ENCODE measurements at places on chromosomes 7 and 10. TPM values are rescaled to one million over a fixed set of nuclear protein-coding genes. Genes with fewer than 3 reads are reported as not detected.

The CEP41 gene
- total RNA-seq, result 11.5 TPM

GRCh38 chr7:37287131-37287855 lies 161.4 kb downstream of the ELMO1 start:
- no peaks in the 10 kb centered on the region for H3K36me3 ChIP-seq
- no peak overlapping the region for H3K4me3 ChIP-seq

DNA sequence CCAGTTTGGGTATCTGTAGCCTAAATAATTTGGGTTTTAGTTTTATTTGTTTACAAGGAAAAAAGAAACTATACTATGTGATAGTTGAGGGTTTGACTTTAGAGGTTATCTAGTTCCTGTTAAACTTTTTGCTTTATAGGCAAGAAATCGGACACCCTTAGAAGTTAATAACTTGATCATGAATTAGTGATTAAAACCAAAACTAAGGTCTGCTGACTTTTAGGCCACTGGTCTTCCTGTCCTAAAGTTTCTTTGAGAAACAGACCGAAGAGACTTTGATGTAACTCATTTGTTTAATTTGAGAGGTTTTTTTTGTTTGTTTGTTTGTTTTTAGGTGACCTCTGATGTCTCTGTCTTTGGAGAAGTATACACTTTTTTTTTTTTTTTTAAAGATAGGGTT lies 59.7 kb downstream of the PHTF2 start:
- no peaks in the 10 kb centered on the region for H3K36me3 ChIP-seq
- H3K27ac ChIP-seq, result no peak overlapping the region
- no peak overlapping the region for H3K4me3 ChIP-seq

DNA sequence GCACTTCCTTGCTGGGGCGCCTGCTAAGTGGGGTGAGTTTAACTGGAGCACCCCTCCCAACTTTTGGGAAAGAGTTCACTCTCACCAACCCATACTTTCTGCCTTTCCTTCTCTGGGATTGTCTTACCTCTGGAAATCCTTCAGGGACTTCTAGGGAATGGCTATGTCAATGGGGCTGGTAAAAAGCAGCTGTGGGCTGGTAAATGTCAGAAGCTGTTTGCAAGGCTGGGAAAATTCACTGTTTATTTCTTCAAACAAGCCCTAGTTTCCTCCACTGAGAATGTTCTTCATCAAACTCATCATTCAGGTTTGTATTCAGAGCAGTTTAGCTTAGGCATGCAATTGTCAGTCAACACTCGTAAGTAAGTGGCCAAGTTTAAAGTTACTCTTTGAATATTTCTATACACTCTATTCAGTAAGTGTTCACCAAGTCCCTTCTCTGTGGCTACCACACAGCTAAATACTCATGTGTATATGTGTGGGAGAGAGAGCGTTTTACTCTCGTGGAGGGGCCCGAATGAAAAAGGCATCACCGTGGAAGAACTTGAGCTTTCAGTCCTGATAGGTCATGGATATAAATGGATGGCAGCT lies 654.8 kb downstream of the LRMDA start:
- no peak overlapping the region for H3K4me3 ChIP-seq
- H3K27ac ChIP-seq, result no peak overlapping the region
- no peaks in the 10 kb centered on the region for H3K4me1 ChIP-seq
- DNase-seq, result no peak
- H3K27me3 ChIP-seq, result no peaks in the 10 kb centered on the region
- H3K36me3 ChIP-seq, result no peaks in the 10 kb centered on the region

The HTR7 gene
- total RNA-seq, result not detected

The GPR26 gene
- not detected for total RNA-seq

- no peaks in the 10 kb centered on the region for H3K4me1 ChIP-seq
- no peaks in the 10 kb centered on the region for H3K27me3 ChIP-seq
- no peak overlapping the region for H3K27ac ChIP-seq
- DNase-seq, result no peak
- no peak overlapping the region for H3K4me3 ChIP-seq
Measured at GRCh38 chr7:3897430-3898372, 596.6 kb downstream of the SDK1 start.

DNA sequence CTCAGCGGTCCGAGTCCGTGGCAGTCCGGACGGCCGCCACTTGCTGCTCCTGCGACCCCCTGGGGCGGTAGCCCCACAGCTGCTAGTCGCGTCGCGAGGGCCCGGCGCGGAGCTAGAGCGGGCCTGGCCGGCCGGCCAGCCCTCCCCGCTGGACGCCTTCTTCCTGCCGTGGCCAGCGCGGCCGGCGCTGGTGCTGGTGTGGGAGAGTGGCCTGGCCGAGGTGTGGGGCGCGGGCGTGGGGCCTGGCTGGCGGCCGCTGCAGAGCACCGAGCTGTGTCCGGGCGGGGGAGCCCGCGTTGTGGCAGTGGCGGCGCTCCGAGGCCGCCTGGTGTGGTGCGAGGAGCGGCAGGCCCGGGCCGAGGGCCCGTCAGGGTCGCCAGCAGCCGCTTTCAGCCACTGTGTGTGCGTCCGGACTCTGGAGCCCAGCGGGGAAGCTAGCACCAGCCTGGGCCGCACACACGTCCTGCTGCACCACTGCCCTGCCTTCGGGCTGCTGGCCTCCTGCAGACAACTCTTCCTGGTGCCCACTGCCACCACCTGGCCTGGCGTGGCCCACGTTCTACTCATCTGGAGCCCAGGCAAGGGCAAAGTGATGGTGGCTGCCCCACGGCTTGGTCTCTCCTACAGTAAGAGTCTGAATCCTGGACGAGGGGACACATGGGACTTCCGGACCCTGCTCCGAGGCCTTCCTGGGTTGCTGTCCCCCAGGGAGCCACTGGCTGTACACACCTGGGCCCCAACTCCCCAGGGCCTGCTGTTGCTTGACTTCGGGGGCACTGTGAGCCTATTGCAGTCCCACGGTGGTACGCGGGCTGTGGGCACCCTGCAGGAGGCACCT lies 631 bp downstream of the HPS6 start:
- H3K4me3 ChIP-seq, result peak overlapping the region; percentile 97
- peaks cover 44% of the 10 kb centered on the region for H3K4me1 ChIP-seq
- peak overlapping the region; percentile 97 for H3K27ac ChIP-seq

DNA sequence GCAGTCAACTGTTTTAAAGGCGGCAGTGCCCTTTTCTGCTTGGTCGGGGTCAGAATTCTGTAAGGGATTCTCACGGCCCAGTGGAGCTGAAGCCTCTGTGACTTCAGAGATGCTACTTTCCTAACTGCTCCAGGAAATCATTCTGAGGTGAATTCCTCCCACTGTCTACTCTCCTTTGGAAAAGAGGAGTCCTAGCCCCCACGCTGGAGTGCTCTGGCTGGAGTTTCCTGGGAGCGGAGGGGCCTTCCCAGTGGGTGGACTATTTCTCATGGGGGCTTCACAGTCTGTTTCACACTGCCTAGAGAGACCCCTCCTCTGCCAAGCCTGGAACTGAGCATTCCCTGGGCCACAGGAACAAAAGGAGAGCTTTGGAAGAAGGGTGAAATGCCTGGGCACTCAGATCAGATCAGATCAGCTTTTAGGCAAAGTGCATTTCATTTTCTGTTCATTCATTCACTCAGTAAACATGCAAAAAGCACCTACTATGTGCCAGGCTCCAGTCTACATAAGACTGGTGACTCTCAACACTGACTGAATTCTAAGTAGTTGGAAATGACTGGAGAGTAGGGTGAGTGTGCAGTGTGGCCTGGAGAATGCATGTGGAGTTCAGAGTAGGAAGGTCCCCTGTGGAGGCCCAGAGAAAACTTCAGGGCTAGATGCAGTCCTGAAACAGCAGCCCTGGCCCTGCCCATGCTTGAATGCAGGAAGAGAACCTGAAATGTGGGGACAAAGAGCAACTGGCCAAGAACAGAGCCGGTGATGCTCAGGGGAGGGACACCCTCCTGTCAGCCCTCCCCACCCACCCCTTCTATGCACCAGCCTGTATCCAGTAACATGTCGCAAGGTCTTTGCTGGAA lies 12.2 kb downstream of the ZNF488 start:
- no peak for DNase-seq
- H3K4me3 ChIP-seq, result no peak overlapping the region
- H3K27ac ChIP-seq, result no peak overlapping the region
- no peaks in the 10 kb centered on the region for H3K36me3 ChIP-seq
- no peaks in the 10 kb centered on the region for H3K4me1 ChIP-seq
- no peaks in the 10 kb centered on the region for H3K27me3 ChIP-seq

- no peaks in the 10 kb centered on the region for H3K27me3 ChIP-seq
- no peaks in the 10 kb centered on the region for H3K4me1 ChIP-seq
- no peak overlapping the region for H3K27ac ChIP-seq
- no peak for DNase-seq
- no peaks in the 10 kb centered on the region for H3K36me3 ChIP-seq
Measured at GRCh38 chr7:121519548-121520521, 123.7 kb upstream of the FAM3C start.

DNA sequence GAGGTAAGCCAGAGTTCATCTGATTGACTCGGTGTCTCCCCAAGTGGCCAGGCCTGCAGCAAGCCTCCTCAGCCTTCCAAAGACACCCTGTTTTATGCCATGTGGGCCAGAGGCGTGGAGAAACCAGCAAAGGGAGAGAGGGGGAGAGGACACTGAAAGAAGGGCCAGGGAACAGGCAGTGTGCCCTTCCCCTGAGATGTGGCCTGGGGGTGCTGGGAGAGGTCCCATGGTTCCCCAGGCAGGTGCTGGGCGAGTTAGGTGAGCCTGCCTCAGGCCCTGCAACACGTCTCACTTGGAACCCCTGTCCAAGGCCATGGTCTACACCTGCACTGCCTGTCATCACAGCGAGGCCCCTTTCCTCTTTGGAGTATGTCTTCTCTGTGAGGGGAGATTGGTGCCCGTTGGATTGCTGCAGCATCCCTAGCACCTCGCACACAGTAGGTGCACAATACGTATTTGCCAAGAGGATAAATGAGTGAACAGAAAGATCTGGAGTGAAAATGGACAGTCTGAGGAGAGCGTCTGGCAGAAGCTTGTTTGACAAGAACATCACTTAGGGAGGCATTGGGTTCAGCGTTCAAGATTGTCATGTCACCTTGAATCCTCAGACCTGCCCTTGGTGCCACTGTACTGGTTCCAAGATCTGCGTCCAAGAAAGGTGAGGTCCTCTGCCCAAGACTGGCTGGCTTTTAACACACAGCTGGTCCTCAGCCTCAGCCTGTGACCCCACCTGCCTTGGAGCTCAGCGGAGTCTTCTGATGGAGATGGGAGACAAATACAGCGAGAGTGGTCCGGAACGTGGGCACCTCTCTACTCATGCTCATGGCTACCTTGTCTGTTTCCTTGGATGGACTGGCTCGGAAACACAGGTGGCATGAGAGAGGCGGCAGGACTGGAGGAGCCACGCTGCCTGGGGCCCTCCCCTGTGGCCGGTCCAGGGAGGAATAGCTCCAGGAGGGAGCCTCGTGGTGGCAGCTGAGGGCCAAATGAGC lies 39.8 kb upstream of the NUB1 start:
- DNase-seq, result no peak
- no peaks in the 10 kb centered on the region for H3K36me3 ChIP-seq
- no peak overlapping the region for H3K4me3 ChIP-seq
- peaks cover 19% of the 10 kb centered on the region for H3K4me1 ChIP-seq
- no peak overlapping the region for H3K27ac ChIP-seq

DNA sequence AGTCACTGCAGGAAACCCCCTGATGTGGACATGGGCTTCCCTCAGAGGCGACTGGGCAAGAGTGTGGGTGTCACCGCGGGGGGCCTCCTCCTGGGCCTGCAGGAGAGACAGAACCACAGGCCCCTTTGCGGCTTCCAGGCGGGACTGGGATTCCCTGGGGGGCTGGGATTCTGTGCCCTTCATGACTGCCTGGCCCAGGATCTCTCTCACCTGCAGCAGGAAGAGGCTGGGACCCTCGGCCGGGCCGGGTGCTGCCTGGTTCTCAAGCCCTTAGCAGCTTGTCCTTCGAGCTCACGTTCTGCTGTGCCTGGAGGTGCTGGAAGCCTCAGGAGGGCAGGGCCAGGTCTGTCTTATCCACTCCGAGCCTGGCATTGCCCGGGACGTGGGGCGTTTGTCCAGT lies 11.8 kb downstream of the SUN1 start:
- H3K27ac ChIP-seq, result no peak overlapping the region
- H3K4me3 ChIP-seq, result no peak overlapping the region
- no peaks in the 10 kb centered on the region for H3K4me1 ChIP-seq
- H3K36me3 ChIP-seq, result peaks cover 62% of the 10 kb centered on the region

The MEOX2 gene
- total RNA-seq, result 9.9 TPM

GRCh38 chr10:130553826-130554225 lies 417.6 kb downstream of the GLRX3 start:
- no peak overlapping the region for H3K27ac ChIP-seq
- no peaks in the 10 kb centered on the region for H3K4me1 ChIP-seq
- H3K36me3 ChIP-seq, result no peaks in the 10 kb centered on the region
- DNase-seq, result no peak
- no peaks in the 10 kb centered on the region for H3K27me3 ChIP-seq
- no peak overlapping the region for H3K4me3 ChIP-seq

DNA sequence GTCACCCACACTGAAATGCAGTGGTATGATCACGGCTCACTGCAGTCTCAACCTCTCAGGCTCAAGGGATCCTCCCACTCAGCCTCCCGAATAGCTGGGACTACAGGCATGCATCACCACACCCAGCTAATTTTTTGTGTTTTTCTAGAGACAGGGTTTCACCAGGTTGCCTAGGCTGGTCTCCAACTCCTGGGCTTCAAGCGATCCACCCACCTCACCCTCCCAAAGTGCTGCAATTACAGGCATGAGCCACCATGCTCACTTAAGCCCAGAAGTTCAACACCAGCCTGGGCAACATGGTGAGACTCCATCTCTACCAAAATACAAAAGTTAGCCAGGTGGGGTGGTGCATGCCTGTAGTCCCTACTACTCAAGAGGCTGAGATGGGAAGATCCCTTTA lies 33.5 kb downstream of the GDI2 start:
- DNase-seq, result no peak
- H3K4me3 ChIP-seq, result no peak overlapping the region
- H3K27me3 ChIP-seq, result no peaks in the 10 kb centered on the region

GRCh38 chr10:18087355-18087754 lies 52.9 kb upstream of the CACNB2 start:
- no peaks in the 10 kb centered on the region for H3K4me1 ChIP-seq

The C10orf67 gene
- total RNA-seq, result 6.1 TPM

The FBXO24 gene
- total RNA-seq, result 4.2 TPM

The HOXA7 gene
- total RNA-seq, result 3.3 TPM

DNA sequence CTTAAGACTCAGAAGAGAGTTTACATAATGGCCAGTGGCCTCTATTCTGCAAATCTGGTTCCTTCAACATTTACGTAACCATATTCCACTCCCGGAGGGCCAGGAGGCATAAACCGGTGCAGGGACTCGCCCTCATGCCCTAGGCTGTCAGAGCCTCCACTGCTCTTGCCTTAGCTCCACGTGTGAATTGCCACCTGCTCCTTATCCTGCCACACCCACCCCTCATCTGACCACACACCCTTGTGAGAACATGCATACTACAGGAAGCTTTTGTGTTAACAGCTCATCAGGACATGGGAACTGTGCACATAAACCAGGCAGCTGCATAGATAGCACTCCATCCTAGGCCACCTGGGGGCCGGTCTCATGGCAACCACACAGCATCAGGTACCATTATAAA lies 146.7 kb upstream of the PFKP start:
- peaks cover 3% of the 10 kb centered on the region for H3K4me1 ChIP-seq
- H3K4me3 ChIP-seq, result no peak overlapping the region
- H3K36me3 ChIP-seq, result no peaks in the 10 kb centered on the region
- H3K27ac ChIP-seq, result no peak overlapping the region

GRCh38 chr7:2019461-2019710 lies 213.4 kb downstream of the MAD1L1 start:
- H3K27ac ChIP-seq, result peak overlapping the region; percentile 73
- H3K4me3 ChIP-seq, result no peak overlapping the region
- H3K4me1 ChIP-seq, result peaks cover 15% of the 10 kb centered on the region
- H3K27me3 ChIP-seq, result no peaks in the 10 kb centered on the region
- DNase-seq, result no peak
- H3K36me3 ChIP-seq, result no peaks in the 10 kb centered on the region

GRCh38 chr7:50657341-50657873 lies 92.2 kb upstream of the DDC start:
- no peaks in the 10 kb centered on the region for H3K36me3 ChIP-seq
- H3K4me1 ChIP-seq, result peaks cover 84% of the 10 kb centered on the region
- H3K4me3 ChIP-seq, result no peak overlapping the region
- H3K27me3 ChIP-seq, result no peaks in the 10 kb centered on the region
- DNase-seq, result no peak

The GPR15LG gene
- not detected for total RNA-seq

The VAX1 gene
- not detected for total RNA-seq

All from upper lobe of left lung (tissue), 6 donors.